ENCODE measurements at places on chromosomes 6 and 20.

- no peak for DNase-seq
Measured at GRCh38 chr6:9408402-9409117, 973.2 kb upstream of the SLC35B3 start.

- DNase-seq: no peak
Measured at GRCh38 chr6:57027301-57027700, 19.2 kb upstream of the KIAA1586 start.

- DNase-seq: no peak
Measured at GRCh38 chr20:64084685-64085152, 521 bp upstream of the LKAAEAR1 start.

- DNase-seq: no peak
Measured at GRCh38 chr6:158445426-158446085, 114.3 kb upstream of the TMEM181 start.

Data from stimulated activated CD4-positive, alpha-beta T cell treated with anti-CD3 and anti-CD28 coated beads, Interleukin-15, amount 100 ng/mL, for 48 hours (primary cell).